ENCODE measurements at places on chromosomes 4 and X.

- no peak for DNase-seq
Observed at GRCh38 chr4:48949086-48949485, 37.0 kb upstream of the CWH43 start.

DNA sequence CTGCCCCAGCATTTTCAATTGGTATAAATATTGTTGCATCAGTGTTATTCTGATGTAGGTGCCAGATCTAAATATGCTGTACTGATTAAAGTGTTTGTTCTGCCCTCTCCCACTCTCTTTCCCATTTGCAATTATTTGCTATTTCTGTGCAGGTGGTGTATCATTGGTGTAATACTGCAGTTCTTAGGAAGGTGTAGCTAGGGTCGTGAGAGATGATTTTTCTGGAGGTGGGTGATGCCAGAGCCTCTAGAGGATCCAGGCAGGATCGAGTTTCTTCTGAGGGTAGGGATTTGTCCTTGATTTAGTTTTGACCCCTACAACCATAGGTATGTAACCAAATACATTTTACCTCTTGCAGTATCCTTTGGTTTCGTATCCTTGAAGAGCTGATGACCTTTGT, 1.9 kb downstream of the SMAD1 start:
- no peak for DNase-seq

- no peak for DNase-seq
Observed at GRCh38 chr4:140633124-140633523, 64.4 kb upstream of the UCP1 start.

DNA sequence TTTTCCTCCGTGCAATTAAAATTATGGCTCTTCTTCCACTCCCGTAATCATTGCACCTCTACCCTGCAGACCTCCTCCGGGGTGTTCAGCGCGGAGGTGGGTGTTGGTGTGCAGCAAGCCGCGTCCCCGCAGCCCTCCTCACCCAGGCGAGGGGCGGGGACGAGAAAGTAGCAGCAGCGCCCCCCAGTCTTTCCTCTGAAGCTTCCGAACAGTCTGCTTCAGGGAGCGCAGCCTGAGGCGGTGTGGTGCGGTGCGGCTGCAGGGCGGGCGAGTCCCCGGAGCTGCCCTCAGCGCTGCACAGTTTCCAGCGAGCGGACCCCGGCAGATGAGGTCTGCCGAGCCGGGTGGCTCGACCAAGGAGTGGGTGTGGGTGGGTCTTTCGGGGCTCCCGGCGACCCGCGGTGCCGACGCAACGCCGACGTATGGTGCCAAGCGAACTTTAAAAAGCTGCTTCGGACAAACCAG, at the start of gene FRAS1:
Gene FRAS1 (plus strand): TSS at position 189 of the 465 bp plus-strand sequence. CDS start 687 bp downstream, outside the sequence.
- DNase-seq, result no peak

GRCh38 chr4:163447481-163447880, 26.1 kb downstream of the TKTL2 start:
- no peak for DNase-seq

DNA sequence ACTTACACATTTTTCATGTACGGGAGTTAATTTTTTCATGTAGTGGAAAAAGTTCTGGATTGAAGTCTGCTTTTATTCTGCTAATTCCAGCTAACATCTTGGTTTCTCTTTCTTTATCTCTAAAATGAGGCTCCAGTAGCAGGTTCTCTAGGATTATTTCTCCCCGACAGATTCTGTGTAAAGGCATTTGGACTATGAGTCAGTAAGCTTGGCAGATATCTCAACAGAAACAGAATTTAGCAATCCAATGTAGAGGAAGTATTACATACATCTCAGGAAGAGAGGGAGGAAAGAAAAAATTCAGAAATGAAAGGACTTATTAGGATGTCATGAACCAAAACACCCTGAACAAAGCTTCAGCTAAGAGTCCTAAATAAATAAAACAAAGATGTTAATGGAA, 1682.3 kb upstream of the TENM3 start:
- peak; percentile 44 for DNase-seq

DNA sequence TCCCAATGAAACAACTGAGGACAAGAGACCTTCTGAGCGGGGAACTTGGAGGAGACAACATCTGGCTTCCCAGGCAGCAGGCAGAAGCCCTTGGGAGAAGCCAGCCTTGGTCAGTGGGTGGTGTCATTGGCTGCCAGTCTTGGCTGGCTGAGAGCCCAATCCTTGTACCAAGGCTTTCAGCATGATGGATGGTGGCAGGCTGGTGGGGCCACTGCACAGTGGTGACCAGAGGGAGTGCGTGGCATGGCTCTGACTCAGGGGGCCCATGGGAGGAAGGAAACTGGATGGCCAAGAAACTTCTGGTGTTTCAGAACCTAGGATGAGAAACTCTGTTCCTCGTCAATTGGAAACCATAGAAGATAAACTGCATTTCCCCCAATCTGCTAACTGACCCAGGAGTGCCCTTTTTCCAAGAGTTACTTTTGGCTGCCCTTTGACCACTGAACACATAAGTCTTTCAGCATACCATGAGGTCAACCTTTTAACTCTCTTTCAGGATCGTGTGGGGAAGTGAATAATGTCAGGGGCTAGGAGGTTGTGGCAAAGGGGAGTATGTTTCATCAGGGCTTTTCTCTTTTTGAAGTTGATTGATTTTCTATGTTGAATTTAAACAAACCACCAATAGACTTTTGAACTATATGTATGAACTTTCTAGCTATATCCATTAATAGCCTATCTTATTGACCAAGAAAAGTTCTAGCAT, 60.9 kb downstream of the SOWAHB start:
- no peak for DNase-seq

- DNase-seq, result no peak
Observed at GRCh38 chr4:20592663-20593062, 107.6 kb upstream of the PACRGL start.

- DNase-seq, result no peak
Observed at GRCh38 chrX:12447448-12448064, 309.3 kb downstream of the FRMPD4 start.

DNA sequence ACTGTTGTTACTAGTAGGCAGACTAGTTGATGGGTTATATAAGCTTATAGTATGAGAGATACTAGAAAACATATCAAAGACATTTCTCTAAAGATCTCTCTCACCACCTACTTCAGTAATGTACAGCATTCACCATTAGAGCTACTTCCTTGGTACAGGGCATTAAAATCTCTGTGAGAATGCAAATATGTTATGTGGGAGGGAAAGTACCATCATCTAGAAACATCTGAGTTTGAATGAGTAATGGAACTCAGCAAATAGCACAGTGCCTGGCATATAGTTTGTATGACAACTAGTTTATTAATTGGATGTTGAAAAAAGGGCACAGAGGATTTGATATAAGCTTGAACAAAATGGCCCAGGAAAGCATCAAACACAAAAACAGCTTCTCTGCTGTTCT, 211.1 kb downstream of the GLUD2 start:
- DNase-seq, result no peak

DNA sequence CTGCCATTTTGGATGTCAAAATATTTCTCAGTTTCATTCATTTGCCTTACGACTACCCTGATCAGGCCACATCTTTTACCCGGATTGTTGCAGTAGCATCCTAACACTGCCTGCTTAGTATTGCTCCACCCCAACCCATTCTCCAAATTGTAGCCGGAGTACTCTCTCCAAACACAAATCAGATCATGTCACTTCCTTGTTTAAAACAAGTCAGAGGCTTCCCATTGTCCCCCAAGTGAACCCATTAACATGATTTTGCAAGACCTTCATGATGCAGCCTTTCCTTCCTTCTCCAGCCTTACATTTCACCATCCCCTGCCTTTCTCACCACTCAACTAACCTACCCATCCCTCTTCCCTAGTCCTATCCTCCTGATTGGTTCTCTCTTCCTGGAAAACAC, 53.1 kb downstream of the FANCB start:
- DNase-seq, result peak; percentile 43

- DNase-seq, result peak; percentile 16
Observed at GRCh38 chrX:8988446-8988845, 45.5 kb downstream of the FAM9B start.

- DNase-seq, result no peak
Observed at GRCh38 chrX:16999275-16999674, 52.8 kb downstream of the REPS2 start.

DNA sequence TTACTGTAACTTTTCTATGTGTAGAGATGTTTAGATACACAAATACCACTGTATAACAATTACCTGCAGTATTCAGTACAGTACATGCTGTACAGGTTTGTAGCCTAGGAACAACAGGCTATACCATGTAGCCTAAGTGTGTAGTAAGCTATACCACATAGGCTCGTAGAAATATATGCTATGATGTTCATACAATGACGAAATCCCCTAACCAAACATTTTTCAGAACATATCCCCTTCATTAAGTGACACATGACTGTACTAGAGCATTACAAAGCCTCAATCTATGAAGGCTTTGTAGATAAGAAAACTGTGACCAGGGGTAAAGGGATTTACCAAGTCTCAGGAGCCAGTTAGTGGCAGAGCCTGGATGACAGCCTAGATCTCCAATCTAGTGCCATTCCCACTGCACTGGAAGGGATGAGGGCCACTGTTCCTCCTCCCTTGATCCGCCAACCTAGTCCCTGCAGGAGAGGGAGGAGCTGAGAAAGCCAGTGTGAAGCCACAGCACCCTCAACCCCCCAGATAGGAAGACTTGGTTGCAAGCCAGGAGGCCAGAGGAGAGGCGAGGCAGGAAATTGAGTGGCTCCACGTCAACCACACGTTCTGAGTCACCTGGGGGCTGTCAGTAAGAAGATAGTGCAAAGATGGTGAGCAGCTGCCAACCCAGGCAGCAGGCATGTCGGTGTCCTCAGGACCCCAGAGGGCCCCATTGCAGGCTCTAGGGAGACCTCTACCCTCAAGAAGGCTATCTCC, 227.7 kb downstream of the BCOR start:
- DNase-seq, result no peak

DNA sequence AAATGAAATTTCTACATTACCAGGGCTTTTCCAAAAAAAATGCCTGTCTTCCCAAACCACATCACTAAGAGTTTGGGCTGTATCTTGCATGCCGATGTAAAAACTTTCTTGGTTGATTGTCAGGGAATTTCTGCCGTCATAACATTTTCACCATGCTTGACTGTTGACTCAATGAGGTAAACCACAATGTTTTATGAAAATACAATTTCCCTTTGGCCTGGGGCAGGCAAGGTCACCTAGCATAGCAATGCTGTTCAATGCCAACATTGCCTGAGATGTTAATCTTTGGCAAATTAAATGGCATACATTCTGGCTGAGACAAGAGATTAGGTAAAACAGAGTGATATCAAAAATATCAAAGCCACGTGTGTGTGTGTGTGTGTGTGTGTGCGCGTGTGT, 137.1 kb upstream of the TBL1X start:
- DNase-seq, result no peak

- no peak for DNase-seq
Observed at GRCh38 chrX:69991685-69992084, 58.1 kb downstream of the AWAT2 start.

DNA sequence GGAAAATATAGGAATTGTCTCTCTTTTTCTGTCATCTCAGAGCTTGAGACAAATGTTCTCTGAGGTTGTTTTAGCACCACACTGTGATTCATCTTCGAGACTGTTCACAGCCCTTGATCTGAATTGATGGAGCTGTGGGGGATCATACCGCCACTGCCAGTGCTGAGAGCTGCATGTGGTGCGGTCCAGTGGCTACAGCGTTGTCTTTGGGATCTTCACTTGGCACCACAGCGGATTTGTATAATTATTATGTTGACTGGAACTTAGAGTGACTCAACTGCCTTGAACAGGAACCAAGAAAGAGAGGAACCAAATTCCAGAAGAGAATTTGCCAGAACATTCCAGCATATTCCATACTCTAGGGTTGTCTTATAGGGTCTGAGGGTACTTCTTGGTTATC, 29.1 kb downstream of the TBL1X start:
- DNase-seq, result no peak

GRCh38 chr4:152535360-152535902, 461 bp downstream of the FBXW7 start:
- DNase-seq, result no peak

GRCh38 chrX:155891446-155892210, 10.5 kb downstream of the VAMP7 start:
- DNase-seq, result peak; percentile 67

GRCh38 chrX:38718311-38718710, 82.9 kb upstream of the MID1IP1 start:
- DNase-seq, result peak; percentile 42

GRCh38 chr4:108118505-108118904, 50.2 kb downstream of the LEF1 start:
- no peak for DNase-seq

DNA sequence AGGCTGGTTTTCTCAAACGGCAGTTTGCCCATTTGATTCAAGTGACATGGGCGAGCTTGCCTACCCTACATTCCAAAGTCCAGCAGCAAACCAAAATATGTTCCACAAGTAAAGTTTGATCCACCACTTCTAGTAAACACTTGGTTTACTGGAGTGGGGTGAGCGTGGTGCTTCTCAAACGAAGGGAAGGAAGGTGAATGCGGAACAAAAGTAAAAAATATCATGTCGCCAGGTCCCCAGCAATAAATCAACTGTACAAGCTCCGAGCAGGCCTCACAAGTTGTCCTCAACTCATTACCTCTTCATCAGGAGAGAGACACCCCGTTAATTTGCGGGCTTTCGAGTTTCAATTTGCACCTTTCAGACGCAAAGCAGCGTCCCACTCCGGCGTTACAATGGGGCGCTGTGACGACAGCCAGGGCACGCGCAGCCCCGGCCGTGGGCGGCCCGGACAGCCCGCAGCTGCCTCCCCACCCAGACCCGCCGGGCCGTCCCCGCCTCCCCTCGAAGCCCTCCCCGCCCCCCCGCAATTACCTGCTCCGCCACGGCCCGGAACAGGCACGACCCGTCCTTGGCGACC, 1.0 kb downstream of the OTUD4 start:
- peak; percentile 84 for DNase-seq

Data from inflammatory macrophage treated with lipopolysaccharide for 4 hours (primary cell).